ENCODE measurements at places on chromosomes 5 and 9.

GRCh38 chr5:138831703-138832102, 43.4 kb downstream of the LRRTM2 start:
- DNase-seq: no peak

GRCh38 chr5:159906463-159906862, 9.8 kb upstream of the ADRA1B start:
- DNase-seq: no peak

DNA sequence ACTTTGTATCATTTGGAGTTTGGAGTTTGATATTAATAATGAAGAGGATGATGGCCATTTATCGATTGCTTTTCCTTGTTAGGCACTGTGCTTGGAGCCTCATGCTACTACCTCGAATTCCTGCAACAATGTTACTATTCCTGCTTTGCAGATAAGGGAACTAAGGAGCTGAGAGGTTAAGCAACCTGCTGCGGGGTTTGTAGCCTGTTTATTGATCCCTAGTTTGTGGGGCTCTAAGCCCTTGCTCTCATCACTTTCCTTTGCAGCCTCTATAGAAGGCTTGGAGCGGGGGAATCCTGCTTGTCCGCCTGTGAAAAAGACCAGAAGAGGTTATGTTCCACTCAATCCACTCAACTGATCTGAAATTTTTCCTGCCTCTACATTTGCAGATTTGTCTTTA, 15.8 kb downstream of the ARHGEF28 start:
- DNase-seq: no peak

DNA sequence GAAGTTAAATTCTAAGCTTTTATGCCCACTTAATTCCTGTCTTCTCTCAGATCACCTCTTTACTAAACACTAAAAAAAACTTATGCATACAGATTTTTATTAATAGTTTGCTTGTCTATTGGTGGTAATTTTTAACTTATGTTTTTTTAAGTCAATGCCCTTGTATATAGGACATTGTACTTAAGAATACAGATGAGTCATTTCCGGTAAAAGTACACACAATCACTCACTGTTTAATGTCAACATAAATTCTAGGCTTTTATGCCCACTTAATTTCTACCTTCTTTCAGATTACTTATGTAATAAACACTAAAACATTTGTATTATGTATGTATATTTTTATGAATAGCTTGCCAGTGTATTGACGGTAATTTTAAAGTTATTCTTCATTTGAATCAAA, 872.8 kb upstream of the CDH9 start:
- DNase-seq: no peak

- DNase-seq: no peak
Observed at GRCh38 chr9:126093771-126094170, 232.9 kb upstream of the MVB12B start.

DNA sequence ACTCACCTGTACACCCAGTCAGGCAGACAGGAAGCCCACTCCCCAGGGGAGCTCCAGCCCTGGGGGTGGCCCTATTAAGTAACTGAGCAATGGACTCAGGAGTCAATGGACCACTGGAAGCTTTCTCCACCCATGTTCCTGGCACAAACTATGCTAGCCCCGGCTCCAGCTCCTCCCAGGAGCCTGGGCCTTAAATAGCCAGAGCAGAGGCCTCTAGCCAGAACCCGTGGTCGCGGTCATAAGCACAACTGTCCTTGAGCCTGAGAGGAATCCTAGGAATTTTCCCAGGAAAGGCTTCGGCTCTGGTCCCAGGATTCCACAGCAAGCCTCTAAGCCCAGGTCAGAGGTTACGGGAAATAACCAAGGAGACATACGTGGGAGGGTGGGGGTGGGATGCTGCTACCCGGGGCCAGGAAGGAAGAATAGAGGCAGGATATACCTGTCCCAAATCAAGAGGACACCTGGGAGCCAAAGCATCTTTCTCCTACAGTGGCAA, 5.5 kb downstream of the SEPTIN8 start:
- no peak for DNase-seq

DNA sequence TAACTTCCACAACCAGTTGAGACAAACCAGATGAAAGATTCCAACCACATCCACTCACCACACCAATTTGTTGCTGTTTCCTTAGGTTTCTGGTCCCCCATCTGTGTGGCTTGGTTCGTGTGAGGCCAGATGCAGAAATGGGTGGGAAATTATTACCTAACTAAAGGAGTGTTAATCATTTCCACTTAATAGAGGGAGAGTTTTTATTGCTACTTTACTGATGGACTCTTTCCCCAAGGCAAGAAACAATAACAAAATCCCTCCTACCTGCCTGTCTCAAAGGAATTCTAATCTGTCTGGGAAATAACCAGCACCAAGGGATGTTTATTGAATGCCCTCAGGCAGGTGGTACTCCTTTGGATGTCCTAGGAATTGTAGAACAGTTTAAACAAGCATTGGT, 76.3 kb downstream of the TMEM167A start:
- no peak for DNase-seq

DNA sequence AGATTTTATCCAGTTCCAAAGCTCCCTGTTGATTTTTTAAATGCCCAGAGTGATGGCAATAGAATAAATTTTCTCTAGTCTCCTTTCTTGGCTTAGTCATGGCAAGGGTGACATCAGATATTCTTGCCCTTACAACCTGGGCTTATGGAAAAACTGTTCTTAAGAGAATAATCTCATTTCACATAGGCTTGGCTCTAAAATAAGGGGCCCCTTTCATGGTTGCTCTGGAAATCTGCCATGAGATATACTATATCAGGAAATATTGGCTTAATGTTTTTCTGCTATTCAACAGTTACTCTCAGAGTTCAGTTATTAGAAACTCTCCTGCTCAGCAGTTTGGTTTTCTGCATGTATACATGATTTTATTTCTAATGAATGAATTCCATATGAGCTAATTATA, 7.8 kb downstream of the HMHB1 start:
- no peak for DNase-seq

GRCh38 chr5:121887727-121888126, 36.0 kb downstream of the FTMT start:
- DNase-seq: no peak

GRCh38 chr5:96434201-96434645, 1.2 kb upstream of the PCSK1 start:
- DNase-seq: no peak

GRCh38 chr9:107137495-107138202, 145.4 kb upstream of the RAD23B start:
- no peak for DNase-seq

DNA sequence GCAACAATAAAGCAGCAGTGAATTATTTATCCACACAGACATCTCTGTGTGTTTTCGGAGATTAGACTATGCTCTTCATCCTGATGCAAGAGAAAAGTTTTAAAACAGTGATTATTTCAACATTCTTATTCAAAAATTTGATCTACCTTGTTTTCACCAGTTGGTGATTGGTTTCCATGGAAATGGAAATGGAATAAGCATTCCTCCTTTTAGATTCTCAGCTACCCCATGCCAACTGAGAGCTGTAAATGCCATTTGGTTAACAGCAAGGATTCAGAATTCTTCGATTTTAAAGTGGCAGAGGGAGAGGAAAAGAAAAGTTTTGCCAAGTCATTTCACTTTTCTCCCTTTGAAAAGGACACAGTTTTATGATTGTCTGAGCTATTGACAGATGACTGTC, 154.7 kb downstream of the PCSK5 start:
- no peak for DNase-seq

DNA sequence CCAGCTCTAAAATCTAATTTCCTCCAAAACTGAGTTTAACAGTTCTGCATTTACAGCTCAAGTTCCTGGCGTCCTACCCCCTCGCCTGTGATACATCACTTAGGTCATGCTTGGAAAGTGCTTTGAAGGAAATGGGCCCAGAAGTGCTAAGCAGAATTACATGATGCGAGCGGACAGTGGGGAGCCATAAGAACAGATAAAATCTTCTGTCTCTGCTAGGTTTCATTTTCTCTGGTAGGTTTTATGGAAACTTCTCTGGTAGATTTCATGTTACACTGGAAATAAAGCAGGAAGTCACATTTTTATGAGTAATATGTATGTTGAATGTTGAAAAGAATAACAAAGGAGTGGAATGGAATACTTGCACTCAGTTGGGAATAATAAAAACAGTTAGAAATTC, 138.3 kb downstream of the ZDHHC21 start:
- no peak for DNase-seq

GRCh38 chr9:108442627-108443018, 413.2 kb downstream of the ACTL7B start:
- no peak for DNase-seq

GRCh38 chr5:151672516-151672915, 14.2 kb downstream of the SPARC start:
- DNase-seq: no peak

DNA sequence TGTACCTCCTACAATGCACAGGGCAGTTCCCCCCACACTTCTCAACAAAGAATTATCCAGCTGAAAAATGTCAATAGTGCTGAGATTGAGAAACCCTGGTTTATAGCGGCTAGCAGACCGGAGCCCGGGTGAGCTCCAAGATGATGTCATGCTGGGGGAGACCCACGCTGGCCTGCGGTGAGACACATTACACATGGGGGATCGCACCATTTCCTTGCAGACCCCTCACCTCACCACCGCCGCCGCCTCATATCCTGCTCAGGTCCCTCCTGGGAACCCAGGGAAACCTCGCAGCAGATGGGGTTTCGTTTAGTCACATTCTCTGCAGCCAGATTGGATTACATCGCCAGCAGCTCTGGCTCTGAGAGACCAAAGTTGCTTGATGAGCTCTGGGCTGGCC, 14.7 kb upstream of the TNC start:
- DNase-seq: no peak

- no peak for DNase-seq
Observed at GRCh38 chr9:95349091-95350038, 31.9 kb upstream of the FANCC start.

DNA sequence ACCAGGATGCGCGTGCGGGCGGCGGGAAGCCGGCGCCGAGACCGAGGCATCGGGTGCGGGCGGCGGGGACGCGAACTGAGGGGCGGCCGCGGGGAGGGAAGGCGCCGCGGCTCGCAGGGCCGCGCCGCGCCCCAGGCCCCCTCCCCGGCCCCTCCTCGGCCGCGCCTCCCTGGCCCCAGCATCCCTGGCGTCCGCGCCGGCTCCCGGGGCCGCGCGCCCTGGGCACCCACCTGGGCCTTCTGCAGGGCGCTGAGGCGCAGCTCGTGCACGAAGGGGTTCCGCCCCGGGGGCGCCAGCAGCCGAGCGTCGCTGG, 324 bp downstream of the LPCAT1 start:
- DNase-seq: no peak

DNA sequence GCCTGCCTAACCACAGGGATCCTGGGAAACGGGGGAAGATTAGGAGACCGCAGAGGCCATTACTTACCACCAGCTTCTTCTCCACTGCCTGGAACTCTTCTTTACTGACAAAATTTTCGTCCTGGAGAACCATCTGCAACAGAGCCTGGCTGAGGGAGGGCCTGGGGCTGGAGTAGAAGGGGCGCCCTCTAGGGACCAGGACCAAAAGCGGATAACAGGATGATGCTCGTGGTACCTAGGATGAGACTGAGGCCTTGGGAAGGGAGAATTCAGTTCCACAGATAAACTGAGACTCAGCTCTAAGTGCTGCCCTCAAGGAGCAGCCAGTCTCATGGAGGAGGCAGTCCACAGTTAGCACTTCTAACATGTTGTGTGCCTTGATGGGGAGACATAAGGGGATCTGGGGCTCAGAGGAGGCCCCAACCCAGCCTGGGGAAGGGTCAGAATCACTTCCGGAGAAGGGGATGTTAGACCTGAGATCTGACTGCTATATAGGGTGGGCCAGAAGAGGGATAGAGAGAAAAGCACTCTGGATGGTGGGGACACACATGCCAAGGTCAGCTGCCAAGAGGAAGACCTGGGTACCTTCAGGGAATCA, 1.2 kb downstream of the SPATA24 start:
- DNase-seq: no peak

- DNase-seq: no peak
Observed at GRCh38 chr5:5929291-5930020, 448.9 kb downstream of the MED10 start.

- DNase-seq: no peak
Observed at GRCh38 chr5:138360941-138361452, 8.5 kb downstream of the KDM3B start.

- no peak for DNase-seq
Observed at GRCh38 chr5:115589043-115589442, 13.2 kb downstream of the TICAM2 start.
